T-helper 1 cell treated with Interleukin-12 subunit alpha and Interleukin-12 subunit beta and Interleukin-4 antibody, amounts not matched to agents 30 ng/mL and 1 ng/mL, for 36 hours (primary cell): ENCODE measurements at places on chromosomes 7 and 10. TPM values are rescaled to one million over a fixed set of nuclear protein-coding genes. Genes with fewer than 3 reads are reported as not detected.

PHTF2 gene
- 34.7 and 36.1 TPM in 2 replicates for total RNA-seq

PTN gene
- not detected in 2 replicates for total RNA-seq

MACC1 gene
- not detected in 2 replicates for total RNA-seq

RTKN2 gene
- 7.2 and 7.8 TPM in 2 replicates for total RNA-seq

SAMD9L gene
- total RNA-seq = 162 and 163 TPM in 2 replicates

PSMA2 gene
- total RNA-seq = 139 and 145 TPM in 2 replicates

CRPPA gene
- 0.63 and 1.1 TPM in 2 replicates for total RNA-seq

THSD7A gene
- not detected in 2 replicates for total RNA-seq

IGFBP1 gene
- total RNA-seq = not detected in 2 replicates

NXPH1 gene
- total RNA-seq = not detected in 2 replicates

FAM25A gene
- not detected in 2 replicates for total RNA-seq

ACBD5 gene
- total RNA-seq = 18.0 and 18.2 TPM in 2 replicates

RASSF4 gene
- 3.3 and 3.6 TPM in 2 replicates for total RNA-seq
